ENCODE measurements at places on chromosomes 7 and 10. TPM values are rescaled to one million over a fixed set of nuclear protein-coding genes. Genes with fewer than 3 reads are reported as not detected.

OR13A1 gene
- not detected for total RNA-seq

GATA3 gene
- total RNA-seq = 13.1 TPM

SSC4D gene
- 0.42 TPM for total RNA-seq

HOXA5 gene
- total RNA-seq = 7.4 TPM

MMP21 gene
- total RNA-seq = not detected

PKD1L1 gene
- total RNA-seq = not detected

TLX1 gene
- total RNA-seq = not detected

OR9A2 gene
- not detected for total RNA-seq

ANXA8 gene
- total RNA-seq = 103 TPM
